GM20000 (cell line): ENCODE measurements at places on chromosomes 2 and 18.

GRCh38 chr18:79406708-79407107 is 11.0 kb downstream of the NFATC1 start:
- DNase-seq = no peak

- no peak for DNase-seq
Observed at GRCh38 chr2:99640635-99641151, 150.9 kb upstream of the REV1 start.

DNA sequence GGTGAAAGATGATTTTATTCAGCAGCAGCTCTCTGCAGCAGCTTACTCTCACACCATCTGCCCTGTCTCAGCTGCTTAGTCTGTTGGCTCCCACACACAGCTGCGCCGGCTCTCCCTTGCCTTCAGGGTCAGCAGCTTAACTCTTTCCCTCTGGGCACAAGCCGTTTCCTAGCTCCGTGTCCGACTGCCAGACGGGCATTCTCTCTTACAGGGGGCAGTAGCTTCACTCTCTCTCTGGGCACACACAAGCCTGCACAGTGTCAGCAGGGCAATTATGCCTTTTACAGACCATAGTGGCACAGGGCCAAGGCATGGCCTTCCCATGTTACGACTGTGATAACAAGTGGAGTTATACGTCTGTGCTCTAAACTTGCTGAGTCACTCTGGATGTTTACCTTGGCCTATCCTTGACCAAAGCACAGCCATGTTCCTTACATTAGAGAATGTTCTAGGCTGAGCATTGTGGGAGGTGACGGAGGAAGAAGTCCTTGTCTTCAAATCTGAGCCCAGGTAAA is 31.7 kb downstream of the PCARE start:
- DNase-seq = no peak

DNA sequence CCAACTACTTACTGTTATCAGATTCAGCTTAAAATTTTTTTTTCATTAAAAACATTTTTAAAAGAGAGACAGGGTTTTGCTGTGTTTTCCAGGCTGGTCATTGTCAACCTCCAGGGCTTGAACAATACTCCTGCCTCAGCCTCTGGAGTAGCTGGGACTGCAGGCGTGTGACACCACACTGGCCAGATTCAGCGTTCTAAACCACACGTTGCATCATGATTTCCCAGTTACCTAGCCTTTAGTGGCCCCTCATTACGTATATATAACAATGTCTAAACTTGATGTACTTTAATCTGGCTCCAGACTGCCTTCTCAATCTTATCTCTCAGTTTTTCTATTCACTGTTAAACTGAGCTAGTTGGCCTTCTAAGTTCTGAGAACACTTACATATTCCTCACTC is 89.6 kb downstream of the COMMD1 start:
- no peak for DNase-seq

DNA sequence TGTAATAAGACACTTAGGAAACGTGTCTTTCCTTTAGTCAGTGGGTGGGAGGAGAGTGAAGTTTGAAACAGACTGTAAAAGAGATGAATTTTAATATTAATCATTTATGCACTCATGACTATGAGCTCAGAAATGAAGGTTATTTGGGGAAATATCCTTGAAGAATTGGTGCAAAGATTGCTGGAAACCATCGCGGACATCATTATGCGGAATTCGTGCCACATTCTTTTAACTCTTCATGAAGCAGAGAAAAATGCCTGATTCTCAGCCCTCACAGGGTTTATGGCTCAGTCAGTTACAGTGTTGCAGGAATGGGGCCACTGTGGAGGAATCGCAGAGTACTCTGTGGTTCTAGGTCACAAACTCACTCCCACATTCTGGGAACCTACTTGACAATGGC is 109.7 kb downstream of the RGPD3 start:
- no peak for DNase-seq

DNA sequence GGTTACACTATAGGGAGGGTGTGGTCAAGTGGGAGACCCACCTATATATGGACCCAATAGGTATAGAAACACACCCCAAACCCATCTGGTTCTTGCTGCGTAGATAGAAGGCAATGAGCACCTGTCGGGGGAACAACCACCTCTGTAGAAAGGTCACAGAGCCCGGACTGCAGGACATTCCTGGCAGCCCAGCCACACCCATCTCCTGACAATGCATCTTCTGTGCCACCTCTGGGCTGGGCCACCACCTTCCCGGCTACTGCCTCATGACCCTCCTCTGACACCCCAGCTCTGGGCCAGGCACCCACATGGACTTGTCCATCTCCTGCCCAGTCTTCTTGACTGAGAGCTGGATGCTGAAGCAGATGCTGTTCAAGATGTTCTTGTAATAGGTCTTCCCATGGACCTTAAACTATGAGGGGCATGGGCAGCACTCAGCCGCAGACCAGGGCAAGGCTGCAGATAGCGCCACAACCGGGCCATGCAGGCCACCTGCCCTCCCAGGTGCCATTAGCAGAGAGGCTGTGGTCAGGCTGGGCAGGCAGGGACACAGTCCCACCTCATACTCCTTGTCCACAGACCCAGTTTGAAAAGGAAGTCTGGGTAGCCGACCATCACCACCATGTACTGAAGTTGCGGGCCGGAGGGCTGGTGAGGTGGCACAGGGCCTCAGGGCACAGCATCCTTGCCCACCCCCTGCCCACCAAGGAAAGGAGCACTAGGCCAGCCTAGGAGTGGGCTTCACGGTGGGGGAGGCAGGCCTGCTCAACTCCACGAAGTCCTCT is 9.3 kb downstream of the ALPG start:
- no peak for DNase-seq

- DNase-seq = peak; percentile 27
Observed at GRCh38 chr2:17719562-17720371, 33.8 kb downstream of the SMC6 start.

DNA sequence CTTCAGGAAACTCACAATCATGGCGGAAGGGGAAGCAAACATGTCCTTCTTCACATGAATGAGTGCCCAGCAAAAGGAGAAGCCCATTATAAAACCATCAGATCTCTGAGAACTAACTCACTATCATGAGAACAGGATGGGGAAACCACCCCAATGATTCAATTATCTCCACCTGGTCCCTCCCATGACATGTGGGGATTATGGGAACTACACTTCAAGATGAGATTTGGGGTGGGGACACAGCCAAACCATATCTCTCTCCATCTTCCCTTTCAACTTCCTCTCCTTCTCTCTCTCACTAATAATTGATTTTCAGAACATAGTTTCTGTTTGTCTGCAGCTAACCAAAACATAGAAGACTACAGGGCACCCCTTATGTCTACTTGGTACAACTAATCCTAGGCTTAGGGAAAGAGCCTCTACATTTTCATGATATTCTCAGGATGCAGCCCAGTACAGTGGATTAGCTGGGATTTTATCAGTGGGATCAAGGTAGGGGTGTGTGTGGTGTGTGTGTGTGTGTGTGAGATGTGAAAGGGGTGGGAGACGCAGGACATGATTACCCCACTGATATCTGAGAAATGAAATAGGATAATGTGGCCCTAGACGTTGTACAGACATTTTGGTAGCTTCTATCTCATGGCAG is 2.8 kb upstream of the ATF2 start:
- DNase-seq = no peak

GRCh38 chr18:35533916-35534405 is 36.2 kb upstream of the INO80C start:
- no peak for DNase-seq

DNA sequence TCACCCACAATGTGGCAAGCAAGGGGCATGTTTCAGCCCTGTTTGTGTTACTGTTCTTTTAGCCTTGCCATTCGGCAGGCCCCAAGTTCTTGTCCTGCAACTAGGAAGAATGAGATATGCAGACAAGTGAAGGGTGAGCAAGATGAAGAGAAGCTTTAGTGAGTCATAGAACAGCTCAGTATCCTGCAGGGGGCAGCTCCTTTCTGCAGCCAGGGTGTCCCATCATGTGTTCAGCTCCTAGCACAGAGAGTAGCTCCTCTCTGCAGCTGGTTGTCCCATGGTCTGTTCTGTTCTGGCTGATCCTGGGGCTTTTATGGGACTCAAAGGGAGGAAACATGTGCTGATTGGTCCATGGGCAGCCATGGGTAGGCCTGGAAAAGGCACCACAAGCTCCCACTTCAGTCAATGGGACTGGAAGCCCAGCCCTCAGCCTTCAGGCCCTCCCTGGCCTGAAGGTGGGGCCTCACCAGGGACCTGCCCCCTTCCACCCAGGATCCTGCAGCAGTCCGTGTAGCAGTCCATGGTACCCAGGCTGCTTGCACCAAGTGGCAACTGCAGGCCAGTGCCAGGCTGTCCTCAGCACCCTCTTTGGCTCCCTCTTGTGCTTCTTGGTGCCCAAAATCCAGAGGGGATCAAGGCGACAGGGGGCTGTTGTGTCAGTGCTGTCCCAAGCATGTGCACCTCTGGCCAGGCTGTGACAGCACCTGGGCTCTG is 326.4 kb downstream of the NR4A2 start:
- no peak for DNase-seq

DNA sequence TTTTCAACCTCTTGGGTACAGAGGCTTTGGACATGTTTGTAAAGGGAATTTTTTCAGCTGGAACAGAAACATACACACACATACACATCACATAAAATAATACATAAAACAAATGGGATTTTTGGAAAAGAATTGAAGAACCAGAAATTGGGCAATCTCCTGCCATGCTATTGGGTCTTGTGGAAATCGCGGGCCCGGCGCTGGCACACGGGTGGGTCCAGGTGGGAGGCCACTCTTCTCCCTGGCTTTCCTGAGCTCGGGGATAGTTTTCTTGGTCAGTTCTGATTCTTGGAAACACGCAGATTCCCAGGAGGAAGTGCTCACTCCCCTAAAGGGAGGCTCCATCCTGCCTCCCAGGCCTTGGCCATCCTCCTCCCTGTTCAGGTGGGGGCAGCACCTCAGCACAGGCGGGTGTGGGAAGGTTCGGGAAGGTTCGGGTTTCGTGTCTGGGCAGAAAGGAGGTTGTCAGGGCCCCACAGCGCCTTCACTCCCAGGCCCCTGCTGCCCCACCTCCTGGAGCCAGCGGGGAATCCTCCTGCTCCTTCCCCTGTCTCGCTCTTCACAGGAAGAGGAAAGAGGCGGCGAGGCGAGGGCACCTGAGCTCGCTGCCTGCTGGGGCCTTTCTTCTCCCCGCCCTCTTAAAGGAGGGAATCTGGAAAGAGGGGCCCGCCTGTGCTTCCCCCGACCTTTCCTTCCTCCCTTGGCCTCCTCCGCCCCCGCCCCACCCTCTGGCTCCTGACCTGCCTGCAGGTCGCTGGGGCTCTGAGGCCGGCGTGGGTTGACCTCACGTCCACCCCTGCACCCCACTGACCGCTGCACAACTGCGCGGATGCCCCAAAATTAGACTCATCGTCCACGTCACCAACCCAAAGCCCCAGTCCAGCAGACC is 97.8 kb upstream of the PXDN start:
- no peak for DNase-seq

DNA sequence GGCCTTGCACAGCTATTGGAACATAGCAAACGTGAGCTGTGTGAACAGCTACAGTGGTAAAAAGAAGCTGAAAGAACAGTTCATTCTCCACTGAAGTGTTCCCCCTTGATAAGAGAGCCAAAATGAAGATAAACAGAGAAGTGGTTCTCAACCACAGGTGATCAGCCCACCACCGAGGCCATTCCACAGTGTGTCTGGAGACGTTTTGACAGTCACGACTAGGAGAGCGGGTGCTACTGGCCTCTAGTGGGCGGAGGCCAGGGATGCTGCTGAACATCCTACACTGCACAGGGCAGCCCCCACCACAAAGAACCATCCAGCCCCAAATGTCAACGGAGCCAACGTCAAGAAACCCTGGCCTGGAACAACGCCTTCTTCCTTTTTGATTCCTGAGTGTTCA is 38.4 kb downstream of the ADCY3 start:
- no peak for DNase-seq

- peak; percentile 67 for DNase-seq
Observed at GRCh38 chr2:124027182-124027581, 2.1 kb downstream of the CNTNAP5 start.

DNA sequence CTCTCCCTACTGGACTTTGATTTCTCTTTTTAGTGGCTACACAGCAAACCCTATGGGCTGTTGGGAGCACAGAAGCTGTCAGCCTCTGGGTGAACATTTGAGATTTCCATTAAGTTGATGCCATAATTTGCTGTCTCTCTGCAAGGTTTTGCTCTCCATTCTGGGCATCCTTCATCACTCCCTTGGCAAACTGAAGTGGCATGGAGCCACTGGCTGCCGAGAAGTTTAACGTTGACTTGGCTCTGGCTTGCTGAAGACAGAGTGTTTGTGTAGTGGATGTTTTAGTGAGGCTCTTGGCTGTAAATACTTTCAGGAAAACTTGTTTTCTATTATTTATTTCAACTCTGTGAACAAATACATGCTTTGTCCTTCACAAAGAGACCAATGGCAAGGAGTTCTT is 91.5 kb downstream of the ALK start:
- DNase-seq = no peak

- DNase-seq = no peak
Observed at GRCh38 chr2:223431479-223431878, 170.7 kb downstream of the SCG2 start.

DNA sequence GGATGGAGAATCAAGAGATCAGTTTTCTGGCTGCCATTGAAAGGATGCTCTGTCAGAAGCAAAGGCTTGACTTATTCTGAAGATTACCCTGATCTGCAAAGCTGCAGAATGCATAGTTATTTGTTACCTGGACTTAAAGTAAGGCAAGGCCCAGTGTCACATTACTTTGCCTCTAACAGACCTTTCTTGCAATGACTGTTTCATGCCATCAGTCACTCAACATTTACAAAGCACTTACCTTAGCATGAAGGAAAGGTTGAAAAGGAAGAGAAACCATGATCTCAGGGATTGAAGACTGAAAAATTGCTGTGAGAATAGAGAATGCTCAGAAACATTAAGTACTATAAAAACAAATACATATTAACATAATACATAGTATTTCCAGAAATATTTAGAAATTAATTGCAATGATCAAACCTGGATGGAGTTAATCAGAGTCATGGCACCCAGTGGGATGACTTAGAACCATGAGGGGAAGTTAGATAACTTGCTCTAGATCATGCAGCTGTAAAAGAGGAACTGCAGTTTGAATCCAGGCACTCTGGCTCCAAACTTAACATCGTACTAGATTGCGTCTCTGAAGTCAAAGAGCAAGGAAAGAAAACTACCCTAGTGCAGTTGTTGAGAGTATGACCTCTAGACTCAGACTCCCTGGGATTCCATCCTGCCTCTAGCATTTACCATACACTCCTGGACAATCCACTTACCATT is 26.5 kb upstream of the FAM117B start:
- peak; percentile 18 for DNase-seq

- DNase-seq = no peak
Observed at GRCh38 chr2:218405086-218405745, 5.5 kb downstream of the CTDSP1 start.

DNA sequence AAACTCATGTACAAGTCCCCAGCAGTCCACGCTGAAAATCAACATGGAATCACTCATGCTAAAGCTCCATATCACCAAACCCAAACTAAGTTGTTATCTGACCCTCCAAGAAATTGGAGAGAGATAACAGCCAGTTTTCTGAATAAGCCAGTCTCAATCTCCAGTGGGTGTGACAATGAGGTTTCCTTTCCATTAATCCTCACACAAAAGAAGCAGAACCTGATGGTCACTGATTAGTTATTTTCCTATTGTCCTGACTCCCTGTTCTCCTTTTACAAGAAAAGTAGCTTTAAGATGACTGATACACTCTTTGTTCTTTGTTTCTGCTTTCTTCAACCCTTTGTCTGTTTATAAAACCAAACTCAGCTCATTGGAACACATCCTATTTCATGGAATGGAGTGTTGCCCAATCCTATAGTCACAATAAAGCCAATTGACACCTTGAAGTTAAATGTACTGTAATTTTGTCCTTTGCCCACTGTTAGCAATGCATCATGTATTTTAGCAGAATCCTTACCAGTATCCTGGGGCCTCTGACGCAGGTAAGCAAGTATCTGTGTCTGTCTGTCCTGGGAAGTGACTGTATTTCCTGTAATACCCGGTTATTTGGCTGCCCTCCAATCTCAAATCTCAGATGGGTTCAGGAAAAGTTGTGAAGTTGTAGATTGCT is 30.6 kb upstream of the SH3RF3 start:
- no peak for DNase-seq
